Uterus (tissue), 4 donors: ENCODE measurements at places on chromosomes 11 and 22. TPM values are rescaled to one million over a fixed set of nuclear protein-coding genes. Genes with fewer than 3 reads are reported as not detected.

GRCh38 chr11:44467413-44467812 is 98.0 kb upstream of the CD82 start:
- no peak overlapping the region for H3K27ac ChIP-seq
- H3K27me3 ChIP-seq = no peaks in the 10 kb centered on the region
- H3K4me3 ChIP-seq = no peak overlapping the region
- no peaks in the 10 kb centered on the region for H3K4me1 ChIP-seq
- no peaks in the 10 kb centered on the region for H3K36me3 ChIP-seq

Gene FDX1
- total RNA-seq = 0.77 TPM

Gene TMPRSS5
- 0.29 TPM for total RNA-seq

Gene KCNJ4
- not detected for total RNA-seq

Gene FAR1
- total RNA-seq = 75.2 TPM

GRCh38 chr22:42366806-42367581 is 65.2 kb downstream of the NFAM1 start:
- DNase-seq = peak; percentile 49
- H3K4me3 ChIP-seq = no peak overlapping the region
- H3K36me3 ChIP-seq = no peaks in the 10 kb centered on the region
- no peaks in the 10 kb centered on the region for H3K27me3 ChIP-seq
- peaks cover 7% of the 10 kb centered on the region for H3K4me1 ChIP-seq

Gene RNASEH2C
- total RNA-seq = 35.2 TPM

Gene CATSPER1
- total RNA-seq = 0.26 TPM

DNA sequence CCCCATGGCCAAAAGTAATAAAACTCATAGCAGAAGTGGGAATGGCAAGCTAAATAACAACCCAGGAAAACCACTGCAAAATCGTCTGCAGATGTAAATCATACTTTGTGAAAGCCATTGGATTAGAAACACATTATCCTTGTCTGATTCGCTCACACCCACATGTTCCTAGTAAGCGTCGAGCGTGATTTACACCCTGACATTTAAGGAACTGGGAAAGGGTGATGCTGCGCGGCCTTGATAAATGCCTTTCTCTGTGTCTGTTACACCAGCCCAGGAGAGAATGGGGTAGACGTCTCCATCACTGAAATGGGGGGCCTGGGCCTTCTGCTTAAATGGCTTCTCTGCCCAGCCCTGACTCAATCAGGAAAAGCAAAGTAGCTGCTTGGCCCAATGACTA is 162.7 kb downstream of the NTM start:
- H3K27ac ChIP-seq = no peak overlapping the region
- DNase-seq = no peak
- no peaks in the 10 kb centered on the region for H3K36me3 ChIP-seq
- no peak overlapping the region for H3K4me3 ChIP-seq
- no peaks in the 10 kb centered on the region for H3K4me1 ChIP-seq

- DNase-seq = no peak
- no peaks in the 10 kb centered on the region for H3K27me3 ChIP-seq
- H3K36me3 ChIP-seq = no peaks in the 10 kb centered on the region
Measured at GRCh38 chr11:88179971-88180629, 4.9 kb upstream of the RAB38 start.

DNA sequence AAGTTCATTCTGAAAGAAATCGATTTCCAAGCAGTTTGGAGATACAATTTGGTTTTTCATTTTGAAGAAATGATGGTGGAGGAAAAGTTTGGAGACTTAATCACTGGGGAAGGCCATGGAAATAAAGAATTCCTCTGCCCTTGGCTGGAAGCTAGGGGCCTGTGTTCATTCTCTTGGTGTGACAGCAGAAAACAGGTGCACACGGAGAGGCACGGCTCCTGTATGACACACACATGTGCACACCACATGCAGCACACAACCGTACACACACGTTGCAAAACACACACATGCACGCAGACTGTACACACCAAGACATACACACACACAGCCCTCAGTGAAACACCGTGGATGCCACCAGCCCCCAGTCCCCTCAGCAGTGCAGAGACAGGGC is 64.2 kb downstream of the CYTH4 start:
- H3K4me3 ChIP-seq = no peak overlapping the region
- no peak for DNase-seq
- H3K4me1 ChIP-seq = peaks cover 10% of the 10 kb centered on the region
- H3K36me3 ChIP-seq = no peaks in the 10 kb centered on the region

Gene NRGN
- total RNA-seq = not detected

Gene RIMBP3C
- total RNA-seq = not detected

DNA sequence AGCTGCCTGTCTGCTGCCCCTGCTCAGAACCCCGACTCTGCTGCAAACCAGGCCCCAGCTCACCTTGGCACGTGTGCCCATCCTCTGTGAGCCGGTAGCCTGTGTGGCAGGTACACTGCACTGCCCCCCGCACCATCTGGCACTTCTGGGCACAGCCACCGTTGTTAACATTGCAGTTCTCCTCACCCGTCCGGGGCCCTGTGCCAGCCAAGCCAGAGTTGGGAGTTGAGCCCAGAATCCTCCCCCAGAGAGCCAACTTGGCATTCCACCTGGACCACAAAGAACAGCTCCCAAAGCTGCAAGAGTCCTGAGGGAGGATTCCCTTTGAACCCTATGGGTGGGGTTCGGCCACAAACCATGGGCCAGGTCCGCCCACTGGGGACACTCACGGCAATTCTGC is 22.5 kb downstream of the LRP4 start:
- no peaks in the 10 kb centered on the region for H3K27me3 ChIP-seq
- DNase-seq = no peak
- H3K36me3 ChIP-seq = no peaks in the 10 kb centered on the region
- H3K27ac ChIP-seq = no peak overlapping the region
- no peaks in the 10 kb centered on the region for H3K4me1 ChIP-seq
- H3K4me3 ChIP-seq = no peak overlapping the region

DNA sequence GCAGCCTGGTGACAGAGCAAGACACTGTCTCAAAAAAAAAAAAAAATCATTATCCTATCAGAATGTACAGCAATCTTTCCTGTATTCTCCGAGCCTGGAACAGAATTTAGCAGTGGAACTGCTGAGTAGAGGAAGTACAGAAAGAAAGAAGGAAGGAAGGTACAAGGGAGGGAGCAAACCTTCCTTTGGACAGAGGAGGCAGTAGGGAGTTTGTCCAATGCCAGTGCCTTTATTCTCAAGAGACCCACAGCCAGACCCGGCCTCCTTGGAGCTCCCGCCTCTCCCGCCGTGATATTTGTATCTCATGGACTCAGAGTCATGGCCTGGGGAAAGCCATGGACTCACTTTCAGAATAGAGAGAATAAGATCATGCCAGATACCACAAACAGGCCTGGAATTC is 37.7 kb upstream of the LRRC55 start:
- H3K4me3 ChIP-seq = no peak overlapping the region
- H3K36me3 ChIP-seq = no peaks in the 10 kb centered on the region
- H3K27ac ChIP-seq = no peak overlapping the region
- H3K27me3 ChIP-seq = no peaks in the 10 kb centered on the region

Gene CRKL
- 74.2 TPM for total RNA-seq

GRCh38 chr22:43532301-43533155 is 120.7 kb downstream of the MPPED1 start:
- no peaks in the 10 kb centered on the region for H3K4me1 ChIP-seq
- H3K27me3 ChIP-seq = no peaks in the 10 kb centered on the region
- H3K36me3 ChIP-seq = no peaks in the 10 kb centered on the region

DNA sequence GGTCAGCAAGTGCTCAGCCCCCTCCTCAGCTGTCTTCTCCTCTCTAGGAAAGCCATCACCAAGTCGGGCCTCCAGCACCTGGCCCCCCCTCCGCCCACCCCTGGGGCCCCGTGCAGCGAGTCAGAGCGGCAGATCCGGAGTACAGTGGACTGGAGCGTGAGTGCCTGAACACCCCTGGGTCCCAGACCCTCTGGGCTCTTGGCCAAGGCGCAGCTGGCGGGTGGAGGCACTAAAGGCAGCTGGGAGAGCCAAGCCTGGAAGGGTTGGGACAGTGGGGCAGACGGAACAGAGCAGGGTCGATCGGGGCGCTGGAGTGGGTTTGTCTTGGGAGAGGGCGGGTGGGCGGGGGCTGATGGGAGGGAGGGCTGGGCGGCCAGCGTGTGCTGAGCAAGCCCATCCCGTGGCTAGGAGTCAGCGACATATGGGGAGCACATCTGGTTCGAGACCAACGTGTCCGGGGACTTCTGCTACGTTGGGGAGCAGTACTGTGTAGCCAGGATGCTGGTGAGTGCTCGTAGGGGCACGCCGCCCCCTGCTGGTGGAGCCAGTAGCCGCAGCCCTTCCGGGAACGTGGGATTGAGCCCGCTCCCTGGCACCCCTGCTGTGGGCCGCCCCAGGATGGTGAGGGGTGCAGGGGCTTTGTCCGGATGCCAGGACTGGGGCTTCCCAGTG is 14.1 kb upstream of the MDK start:
- H3K27me3 ChIP-seq = no peaks in the 10 kb centered on the region
- no peak overlapping the region for H3K4me3 ChIP-seq
- H3K27ac ChIP-seq = no peak overlapping the region
- no peaks in the 10 kb centered on the region for H3K36me3 ChIP-seq
- peak; percentile 72 for DNase-seq
- no peaks in the 10 kb centered on the region for H3K4me1 ChIP-seq

DNA sequence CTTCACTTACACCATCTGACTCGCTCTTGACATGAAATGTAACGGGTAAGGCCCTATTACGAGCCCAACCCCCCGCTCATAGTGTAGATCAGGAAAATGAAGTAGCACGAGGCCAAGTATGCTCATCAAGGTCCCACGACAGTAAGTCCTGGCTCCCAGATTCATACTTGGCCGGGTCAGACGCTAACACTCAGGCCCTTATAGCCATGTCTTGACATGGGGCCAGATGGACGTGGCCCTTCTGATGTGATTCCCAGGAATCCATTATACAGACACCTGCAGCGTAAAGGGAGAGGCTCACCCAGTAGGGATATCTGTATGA is 175.1 kb downstream of the CEP164 start:
- no peak for DNase-seq
- H3K4me3 ChIP-seq = no peak overlapping the region
- no peaks in the 10 kb centered on the region for H3K27me3 ChIP-seq
- H3K36me3 ChIP-seq = no peaks in the 10 kb centered on the region
